Midbrain (tissue), 1 donor: ENCODE measurements at places on chromosomes 13 and 19.

- peak; percentile 55 for DNase-seq
These were observed at the start of gene FBXO27 for GRCh38 chr19:39032063-39032918. TSS of gene FBXO27 (minus strand) at chr19:39032549. CDS start at chr19:39032227, 322 bp downstream.

- peak; percentile 15 for DNase-seq
These were observed 75.6 kb upstream of the KL start for GRCh38 chr13:32940601-32941000.

- no peak for DNase-seq
These were observed 378.5 kb downstream of the LMO7 start for GRCh38 chr13:76014406-76015318.

DNA sequence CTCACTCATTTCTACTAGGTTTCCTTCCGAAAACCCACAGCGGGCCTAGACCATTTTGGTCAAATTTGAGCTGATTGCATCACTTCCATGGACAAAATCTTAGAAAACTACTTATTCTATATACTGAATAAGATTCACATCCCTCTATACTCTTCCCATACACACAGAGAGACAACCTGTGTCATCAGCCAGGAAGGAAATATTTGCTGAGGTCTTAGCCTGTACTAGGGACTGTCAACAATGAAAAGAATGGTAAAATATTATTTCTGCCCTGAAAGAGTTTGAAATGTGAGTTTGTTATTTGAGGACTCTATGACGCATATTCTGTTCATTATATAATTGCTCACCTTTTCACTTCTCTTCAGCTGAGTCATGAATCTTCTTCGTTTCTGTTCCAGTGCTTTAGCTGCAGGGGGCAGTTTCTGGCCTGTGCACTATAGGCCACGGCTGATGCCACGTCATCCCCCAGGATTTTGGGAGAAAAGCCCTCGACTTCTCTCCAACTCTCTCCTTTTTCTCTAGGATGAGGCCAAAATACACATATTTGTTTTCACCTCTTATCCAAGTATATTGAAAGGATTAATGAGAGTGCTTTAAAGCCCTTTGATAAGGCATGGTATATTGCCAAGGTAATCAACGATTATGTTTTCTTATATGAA is 47.7 kb downstream of the GSX1 start:
- DNase-seq, result no peak

- peak; percentile 98 for DNase-seq
These were observed at the start of gene GADD45B for GRCh38 chr19:2475702-2476450. TSS of gene GADD45B (plus strand) at chr19:2476127. CDS start at chr19:2476359, 232 bp downstream.

DNA sequence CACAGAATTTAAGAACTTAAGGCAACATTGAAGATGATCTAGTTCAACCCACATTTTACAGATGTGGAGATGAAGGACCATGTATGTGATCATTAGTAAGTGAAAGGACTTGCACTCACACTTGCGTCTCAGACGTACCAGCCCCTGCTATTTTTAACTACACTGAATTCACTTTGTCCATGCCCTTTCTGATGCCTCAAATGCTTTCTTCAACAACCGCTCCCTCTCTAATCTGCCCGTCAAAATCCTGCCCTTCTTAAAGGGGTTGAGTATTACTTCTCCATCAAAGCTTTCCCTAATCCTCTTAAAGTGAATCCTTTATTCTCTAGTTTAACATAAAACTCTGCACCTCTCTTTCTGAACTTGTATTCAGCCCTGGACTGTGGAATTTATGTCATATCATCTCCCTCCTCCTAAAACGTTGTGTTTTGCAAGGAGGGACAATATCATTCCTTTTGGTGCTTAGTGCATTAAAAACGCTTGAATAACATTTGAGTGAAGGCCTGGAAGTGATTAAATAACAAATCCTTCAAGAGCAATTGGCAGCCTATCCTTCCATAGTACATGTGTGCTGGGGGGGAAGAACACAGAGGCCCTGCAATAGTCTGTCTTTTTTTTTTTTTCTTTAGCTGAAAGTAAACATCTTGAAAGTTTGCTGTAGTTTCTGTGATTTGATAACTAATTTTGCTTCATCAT is 493.3 kb downstream of the LMO7 start:
- DNase-seq, result peak; percentile 2

DNA sequence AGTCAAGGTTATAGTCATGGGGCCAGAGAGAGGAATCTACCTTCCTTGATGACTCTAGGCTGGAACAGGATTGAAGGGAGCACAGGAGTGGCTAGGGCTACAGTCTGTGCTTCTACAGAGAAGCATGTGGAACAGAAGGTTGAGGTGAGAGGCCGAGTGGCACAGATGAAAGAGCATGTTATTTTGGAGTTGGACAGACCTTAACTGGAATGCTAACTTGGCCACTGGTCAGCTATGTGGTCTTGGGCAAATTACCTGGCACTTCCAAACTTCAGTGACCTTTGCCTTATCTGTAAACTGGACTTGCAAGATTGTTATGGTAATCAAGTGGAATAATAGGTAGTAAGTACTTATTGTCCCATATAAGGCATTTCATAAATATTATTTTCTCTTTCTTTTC is 252.7 kb downstream of the KCNRG start:
- DNase-seq, result no peak

DNA sequence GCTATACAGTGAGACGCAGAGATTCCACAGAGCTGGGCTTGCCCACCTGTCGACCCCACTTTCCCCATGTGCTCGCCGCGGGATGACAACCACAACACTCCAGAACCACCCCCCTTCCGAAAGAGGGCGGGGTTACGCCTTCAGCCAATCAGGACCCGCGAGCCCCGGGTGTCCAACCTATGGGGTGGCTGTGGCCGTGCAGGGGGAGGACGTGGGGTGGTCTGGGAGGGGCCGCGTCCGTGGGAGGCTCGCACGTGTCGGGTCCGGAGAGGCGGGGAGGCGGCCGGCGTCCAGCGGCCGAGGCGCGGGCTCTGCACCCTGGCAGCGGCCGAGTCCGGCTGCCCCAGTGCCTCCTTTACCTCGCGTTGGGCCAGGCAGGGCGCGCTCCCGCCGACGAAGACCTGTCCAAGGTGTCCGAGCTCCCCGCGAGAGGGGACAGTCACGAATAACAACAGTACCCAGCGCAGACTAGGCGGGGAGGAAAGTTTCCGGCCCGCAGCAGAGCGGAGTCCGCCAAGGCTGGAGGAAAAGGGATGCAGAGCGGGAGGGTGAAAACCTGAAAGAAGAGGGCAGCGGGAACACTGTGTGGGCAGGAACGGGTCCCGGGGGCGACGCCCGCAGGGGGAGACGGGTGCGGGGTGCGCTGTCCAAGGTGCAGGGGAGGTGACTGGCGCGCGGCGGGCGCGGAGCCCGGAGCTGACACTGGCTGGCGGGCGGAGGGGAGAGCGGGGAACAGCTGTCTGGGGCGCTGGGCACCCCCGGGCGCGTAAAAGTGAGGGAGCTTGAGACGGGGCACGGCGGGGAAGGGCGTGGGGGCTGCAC is 911 bp downstream of the ENOX1 start:
- DNase-seq, result peak; percentile 90

DNA sequence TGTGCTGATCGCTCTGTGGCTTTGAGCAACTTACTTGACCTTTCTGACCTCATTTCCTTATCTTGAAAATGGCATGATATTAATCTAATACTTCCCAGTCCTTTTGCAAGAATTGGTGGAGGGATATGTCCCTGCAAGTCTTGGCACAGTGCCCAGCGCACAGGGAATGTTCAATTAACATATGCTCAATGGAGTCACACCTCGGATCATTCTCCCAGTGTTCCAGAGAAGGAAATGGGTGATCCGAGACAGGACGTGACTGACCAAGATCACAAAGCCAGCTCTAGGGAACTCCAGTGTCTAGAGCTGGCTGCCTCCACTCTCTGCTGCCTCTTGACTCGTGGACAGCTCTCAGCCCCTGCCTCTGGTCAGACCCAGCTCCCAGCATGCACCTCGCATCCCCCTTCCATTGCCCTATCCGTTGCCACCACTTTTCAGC is 3.6 kb downstream of the CDC42EP5 start:
- no peak for DNase-seq

- DNase-seq, result peak; percentile 20
These were observed 75.9 kb downstream of the ESD start for GRCh38 chr13:46721054-46721453.

- no peak for DNase-seq
These were observed 652 bp downstream of the POU4F1 start for GRCh38 chr13:78602561-78603239.

DNA sequence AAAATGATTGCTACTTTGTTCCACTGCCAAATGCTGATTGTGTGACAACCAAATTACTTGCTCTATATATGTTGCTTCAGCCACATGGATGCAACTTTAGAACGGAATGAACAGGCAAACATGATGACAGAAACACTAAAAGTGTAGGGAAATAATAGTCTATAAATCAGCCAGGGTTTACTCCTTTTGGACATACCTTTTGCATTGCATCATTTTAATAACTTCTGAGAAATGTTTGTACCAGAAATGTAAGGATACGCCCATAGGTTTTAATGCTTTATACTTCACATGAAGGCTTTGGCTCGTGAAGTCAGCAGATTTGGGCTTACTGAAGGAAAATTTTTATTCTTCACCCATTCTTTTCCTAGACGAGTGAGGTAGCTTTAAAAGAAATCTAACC is 141.0 kb downstream of the POSTN start:
- no peak for DNase-seq

DNA sequence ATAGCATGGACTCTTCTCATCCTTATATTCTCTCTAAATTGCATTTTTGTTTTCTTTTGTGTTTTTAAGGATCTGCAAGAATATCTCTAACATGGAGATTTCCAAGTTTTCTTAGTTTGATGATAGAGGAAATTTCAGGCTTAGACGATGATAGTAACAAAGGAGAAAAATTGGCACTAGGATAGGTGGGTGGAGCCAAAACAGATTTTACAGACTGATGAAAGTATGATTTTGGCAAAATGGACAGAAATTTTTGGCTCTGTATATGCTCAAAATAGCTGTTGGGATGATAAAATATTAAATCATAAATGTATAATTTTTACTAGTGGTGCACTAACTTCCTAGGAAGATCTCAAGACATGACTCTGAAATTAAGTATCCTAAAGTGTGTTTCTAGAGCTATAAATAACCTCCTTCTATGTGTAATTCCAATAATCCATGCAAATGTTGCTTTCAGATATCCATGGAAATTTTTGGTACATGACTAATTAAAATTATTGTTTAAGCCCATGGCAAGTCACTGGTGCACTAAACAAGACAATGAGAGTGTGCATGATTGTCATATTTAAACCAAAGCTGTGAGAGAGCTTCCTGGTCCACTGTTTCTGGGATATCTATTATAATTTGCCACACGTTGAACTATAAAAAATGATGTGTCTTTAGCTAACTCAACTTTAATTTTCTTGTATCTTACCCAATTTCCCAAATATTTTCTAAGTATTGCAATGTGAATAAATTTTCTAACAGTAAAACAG is 55.8 kb upstream of the NBEA start:
- DNase-seq, result no peak

DNA sequence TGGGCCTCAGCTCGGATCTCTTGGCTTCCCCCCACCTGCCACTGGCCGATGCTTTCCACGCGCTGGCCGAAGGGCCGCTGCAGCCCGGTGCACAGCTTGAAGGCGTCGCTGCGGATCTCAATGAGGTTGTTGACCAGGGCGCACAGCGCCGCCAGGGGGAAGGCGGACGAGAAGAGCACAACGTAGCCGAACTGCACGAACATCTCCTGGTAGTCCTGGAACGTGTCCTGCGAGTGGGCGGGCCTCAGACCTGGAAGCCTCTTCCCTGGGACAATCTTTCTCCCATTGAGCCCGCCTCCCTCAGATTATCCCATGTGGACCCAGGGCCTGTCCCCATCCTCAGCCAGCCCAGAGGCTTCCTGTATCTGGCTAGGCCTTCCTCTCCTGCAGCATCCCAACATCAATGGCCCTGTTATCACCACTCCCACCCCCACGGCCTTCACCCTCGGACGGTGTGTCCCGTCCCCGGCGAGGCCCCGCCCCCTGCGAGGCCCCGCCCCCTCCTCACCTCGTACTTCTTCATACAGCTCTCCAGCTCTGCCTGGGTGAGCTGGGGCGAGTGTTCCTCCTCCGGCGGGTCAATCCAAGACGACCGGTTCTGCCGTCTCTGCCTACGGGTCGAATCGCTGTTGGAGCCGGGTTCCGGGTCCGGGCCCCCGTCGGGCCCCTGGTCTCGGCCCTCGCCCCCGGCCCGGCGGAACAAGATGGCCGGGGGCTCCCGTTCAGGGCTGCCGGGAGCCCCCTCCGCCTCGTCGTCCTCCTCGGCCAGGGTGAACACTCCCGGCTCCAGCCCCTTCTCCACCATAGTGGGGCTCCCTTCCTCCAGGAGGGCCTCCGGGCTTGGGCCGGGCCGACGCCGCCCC is 6.8 kb downstream of the ANO8 start:
- no peak for DNase-seq

DNA sequence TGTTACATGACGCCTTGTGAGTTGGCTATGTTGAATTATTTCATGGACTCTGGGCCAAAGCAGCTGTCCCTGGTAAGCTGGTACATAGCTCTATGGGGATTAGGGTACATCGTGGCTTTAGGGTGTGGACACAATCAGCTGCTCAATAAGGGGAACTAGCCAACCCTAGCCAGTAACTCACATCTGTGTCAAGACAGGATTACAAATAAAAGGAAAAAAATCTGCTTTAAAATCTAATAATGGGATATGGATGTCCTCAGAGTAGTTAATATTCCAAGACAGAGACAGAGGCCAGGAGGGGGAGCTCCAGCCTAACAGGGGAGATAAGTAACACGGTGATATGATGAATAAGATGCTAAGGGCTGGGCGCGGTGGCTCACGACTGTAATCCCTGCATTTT is 21.1 kb upstream of the ZNF766 start:
- DNase-seq, result peak; percentile 21

- DNase-seq, result no peak
These were observed 1358.5 kb upstream of the PCDH9 start for GRCh38 chr13:68588623-68589022.

DNA sequence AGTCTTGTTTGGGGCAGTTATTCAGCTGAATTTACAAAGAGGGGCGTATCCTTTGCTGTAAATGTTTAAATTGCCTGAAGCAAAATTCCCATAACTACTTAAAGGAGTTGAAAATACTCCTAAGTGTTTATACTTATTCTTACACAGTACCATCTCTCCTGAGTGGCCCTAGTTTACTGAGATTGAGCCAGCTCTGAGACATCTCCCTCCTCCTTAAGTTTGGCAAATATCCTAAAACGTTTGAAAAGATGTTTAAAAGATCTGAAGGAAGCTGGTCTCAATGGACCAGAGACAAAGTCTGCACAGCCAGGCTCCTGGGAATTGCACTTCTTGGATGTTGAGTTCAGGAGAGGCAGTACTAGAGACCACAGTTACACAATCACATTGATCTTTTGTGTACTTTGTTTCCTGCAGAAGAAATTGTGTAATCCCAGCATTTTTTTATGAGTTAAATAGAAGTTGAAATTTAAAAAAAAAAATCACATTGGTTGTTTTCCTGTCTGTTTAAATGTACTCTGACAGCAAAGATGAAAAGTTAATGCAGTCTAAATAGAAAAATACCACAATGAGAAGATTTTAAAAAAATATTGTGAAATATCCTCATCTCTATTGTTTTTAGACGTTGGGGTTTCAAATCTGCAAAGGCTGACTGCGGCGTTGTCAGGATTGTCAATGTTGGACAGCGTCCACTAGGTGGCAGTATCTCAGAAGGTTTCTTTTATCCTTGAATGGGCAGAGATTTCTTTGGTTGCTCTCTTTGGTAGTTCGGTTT is 20.7 kb downstream of the TNFSF11 start:
- DNase-seq, result peak; percentile 74
